Motor neuron (in vitro differentiated cells): ENCODE measurements at places on chromosomes 7 and 10. TPM values are rescaled to one million over a fixed set of nuclear protein-coding genes. Genes with fewer than 3 reads are reported as not detected.

- peak; percentile 72 for ATAC-seq
These were observed 93.8 kb upstream of the MTPN start for GRCh38 chr7:136070736-136071505.

EPHB6 gene
- 2.7 and 3.0 TPM in 2 replicates for total RNA-seq

FOXP2 gene
- total RNA-seq, result 1.1 and 1.3 TPM in 2 replicates

DNA sequence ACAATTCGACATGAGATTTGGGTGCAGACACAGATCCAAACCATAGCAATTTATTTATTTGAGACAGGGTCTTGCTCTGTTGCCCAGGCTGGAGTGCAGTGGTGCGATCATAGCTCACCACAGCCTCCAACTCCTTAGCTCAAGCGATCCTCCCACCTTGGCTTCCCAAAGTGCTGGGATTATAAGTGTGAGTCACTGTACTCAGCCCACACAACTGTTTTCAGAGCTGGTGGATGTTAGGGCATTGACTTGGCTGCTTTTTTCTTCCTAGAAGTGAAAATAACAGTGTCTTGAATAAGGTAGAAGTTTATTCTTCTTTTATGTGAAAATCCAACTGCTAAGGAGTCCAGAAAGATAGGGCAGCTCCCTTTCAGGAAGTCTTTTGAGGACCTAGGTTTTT is 132.1 kb downstream of the CCDC3 start:
- no peak for ATAC-seq

DNA sequence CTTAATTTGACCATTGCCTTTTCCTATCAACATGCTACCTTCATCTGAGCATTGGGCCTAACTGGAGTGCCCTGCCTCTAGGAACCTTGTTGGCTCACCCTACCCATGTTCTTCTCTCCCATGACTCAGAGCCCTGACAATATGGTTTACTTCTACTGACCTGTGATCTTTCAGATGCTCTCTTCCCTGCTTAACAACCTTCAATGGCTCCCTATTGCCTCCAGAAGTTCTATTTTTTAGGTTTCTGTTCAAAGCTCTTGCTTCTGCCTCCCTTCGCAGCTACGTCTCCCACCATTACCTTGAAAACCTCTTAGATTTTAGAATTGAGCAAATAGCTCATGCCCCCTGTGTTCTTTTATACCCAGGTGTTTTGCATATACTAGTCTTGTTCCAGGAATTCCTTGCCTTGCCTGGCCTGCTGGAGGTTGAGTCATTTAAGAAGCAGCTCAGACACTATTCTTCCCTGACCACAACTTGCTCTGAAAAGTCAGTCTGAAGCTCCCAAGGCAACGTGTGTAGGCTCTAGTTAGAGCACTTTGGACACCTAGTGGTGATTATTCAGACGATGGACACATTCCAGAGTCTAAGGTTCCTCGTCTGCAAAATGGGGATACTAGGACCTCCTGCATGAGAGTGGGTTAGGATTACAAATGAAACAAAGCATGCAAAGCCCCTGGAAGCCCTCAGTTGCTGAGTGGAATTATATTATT is 64.4 kb upstream of the EMX2 start:
- ATAC-seq, result no peak

SLC25A13 gene
- 43.2 and 43.7 TPM in 2 replicates for total RNA-seq

HOXA10 gene
- total RNA-seq, result 22.2 and 26.2 TPM in 2 replicates

DNA sequence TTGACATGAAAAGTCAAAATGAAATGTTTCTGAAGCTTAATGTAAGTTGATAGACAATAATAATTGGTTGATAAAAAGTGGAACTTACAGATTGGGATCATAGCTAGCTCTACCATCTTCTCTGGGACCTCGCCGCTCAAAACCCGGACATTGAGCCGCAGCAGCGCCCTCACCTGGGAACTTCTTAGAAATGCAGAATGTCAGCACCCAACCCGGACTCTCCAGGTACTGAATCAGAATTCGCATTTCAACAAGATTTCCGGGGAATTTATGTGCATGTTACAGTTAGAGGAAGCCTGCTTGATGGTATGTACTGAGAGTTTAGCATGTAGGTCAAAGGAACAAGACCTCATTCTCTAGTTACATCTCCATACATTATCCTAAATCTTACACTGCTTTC is 36.7 kb upstream of the ABLIM1 start:
- ATAC-seq, result no peak
